ENCODE measurements at places on chromosomes 13 and 19.

- DNase-seq, result no peak
Observed at GRCh38 chr13:97324115-97324514, 102.0 kb downstream of the MBNL2 start.

- DNase-seq, result no peak
Observed at GRCh38 chr13:24097667-24098066, 62.9 kb upstream of the SPATA13 start.

GRCh38 chr13:20359335-20359734, 127.2 kb upstream of the GJB6 start:
- DNase-seq, result peak; percentile 40

- no peak for DNase-seq
Observed at GRCh38 chr13:98538876-98539275, 38.0 kb downstream of the STK24 start.

DNA sequence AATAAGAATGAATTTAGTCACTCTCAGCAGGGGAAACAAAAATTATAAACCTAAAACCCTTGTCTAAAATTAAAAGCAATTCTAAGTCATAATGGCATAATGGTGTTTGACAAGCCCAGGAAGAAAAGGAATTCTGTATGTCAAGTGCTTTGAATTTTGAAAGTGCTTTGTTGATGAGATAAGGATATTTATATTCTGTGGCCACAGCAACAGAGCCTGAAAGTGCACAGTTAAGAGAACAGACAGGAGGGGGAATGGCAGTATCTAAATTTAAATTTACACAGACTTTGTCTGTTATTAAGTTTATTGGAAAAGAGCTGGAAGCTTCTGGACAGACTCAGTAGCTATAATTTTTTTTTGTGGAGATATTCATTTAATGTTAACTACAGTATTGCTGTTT, 69.8 kb downstream of the OLFM4 start:
- DNase-seq, result no peak

- no peak for DNase-seq
Observed at GRCh38 chr13:98476106-98476505, 100.8 kb downstream of the STK24 start.

DNA sequence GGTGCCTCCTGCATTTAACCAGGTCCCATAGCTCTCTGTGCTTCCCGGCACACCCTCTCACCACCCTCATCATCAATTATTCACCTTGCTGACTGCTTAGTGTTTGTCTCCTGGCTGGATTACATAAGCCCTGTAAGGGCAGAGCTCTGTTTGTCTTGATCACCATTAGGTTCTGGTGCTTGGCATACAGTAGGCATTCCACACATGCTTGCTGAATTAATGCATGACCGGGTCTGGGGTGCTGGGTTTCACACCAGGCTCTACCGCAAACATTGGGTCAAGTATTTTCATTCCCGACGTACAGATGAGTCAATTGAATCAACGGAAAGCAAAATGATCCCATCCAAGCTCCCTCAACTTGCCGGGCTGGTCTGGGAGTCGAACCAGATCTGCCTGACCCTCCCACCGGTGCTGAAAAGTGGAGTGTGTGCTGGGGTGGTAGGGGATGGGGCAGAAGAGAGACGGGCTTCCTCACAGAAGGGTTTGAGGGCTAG, 28.5 kb downstream of the VAV1 start:
- DNase-seq, result peak; percentile 77

- DNase-seq, result no peak
Observed at GRCh38 chr13:43487461-43487860, 299.3 kb downstream of the ENOX1 start.

- DNase-seq, result no peak
Observed at GRCh38 chr19:35403116-35403760, 32.4 kb downstream of the GPR42 start.

DNA sequence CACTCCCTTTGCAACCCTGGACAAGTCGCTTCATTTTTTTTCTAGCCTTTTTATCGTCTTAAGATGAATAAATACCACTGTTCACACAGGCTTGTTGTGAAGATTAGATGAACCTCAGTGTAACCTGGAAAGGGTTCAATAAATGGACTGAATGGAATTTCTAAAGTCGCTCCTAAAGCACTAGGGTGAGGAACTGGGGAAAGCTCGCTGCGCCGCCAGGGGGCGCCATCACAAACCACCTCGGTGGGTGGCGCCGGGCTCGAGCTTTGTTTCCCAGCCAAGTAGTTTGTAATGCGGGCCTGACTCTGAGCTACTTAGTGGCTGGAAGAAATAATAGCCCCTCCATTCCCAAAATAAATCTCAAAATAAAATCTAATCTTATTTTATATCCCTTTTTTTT, 2.2 kb upstream of the CEACAM6 start:
- peak; percentile 40 for DNase-seq

GRCh38 chr19:31096062-31096830, 253.0 kb downstream of the TSHZ3 start:
- no peak for DNase-seq

DNA sequence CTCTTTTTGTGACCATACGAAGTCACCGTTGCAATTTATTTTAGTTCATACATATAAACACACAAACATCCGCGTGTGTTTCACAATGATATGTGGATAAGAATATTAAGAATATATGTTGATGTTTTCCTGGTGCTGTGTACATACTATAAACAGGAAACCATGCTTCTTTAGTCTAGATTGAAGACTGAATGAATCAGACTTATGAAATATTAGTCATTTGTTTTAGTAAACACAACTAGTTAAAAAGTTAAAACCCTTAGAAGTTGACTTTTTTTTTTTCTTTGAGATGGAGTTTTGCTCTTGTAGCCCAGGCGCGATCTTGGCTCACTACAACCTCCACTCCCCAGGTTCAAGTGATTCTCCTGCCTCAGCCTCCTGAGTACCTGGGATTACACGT, 257.7 kb downstream of the DACH1 start:
- no peak for DNase-seq

- no peak for DNase-seq
Observed at GRCh38 chr19:7917267-7918061, 2.7 kb upstream of the SNAPC2 start.

DNA sequence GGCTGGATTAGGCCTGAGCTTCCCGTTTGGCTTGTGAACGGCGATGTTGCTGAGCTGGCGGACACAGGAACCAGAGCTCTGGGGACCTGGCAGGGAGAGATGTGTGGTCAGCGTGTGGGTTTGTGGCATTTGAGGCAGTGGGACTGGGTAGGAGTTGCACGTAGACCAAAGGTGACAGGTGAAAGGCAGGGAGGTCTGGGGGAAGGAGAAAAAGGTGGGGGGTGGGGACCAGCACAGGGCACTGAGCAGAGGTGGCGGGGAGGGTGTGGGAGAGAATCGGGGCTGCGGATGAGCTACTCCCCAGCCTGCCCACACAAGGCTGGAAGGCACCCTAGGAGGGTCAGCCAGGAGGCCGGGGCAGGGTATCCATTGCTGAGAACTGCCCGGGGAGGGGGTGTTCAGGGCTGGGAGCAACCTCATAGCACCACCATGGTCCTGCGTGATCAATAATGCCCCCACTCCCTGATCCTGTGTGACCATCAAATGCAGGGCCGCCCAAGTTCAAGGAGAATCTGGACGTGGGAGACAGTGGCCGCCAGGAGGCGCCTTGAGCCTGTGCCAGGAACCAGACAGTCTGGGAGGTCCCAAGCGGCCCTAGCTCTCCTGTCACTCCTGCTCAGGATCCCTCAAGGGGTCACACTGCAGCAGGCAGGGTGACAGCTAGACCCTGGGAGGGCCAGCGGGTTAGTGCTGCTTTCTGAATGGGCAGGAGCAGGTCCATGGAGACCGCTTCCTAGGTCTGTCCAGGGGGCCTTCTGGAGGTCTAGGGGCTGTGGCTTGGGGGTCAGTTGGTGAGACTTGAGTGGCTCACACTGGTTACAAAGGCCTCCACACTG, 12.8 kb upstream of the SELENOW start:
- peak; percentile 51 for DNase-seq

DNA sequence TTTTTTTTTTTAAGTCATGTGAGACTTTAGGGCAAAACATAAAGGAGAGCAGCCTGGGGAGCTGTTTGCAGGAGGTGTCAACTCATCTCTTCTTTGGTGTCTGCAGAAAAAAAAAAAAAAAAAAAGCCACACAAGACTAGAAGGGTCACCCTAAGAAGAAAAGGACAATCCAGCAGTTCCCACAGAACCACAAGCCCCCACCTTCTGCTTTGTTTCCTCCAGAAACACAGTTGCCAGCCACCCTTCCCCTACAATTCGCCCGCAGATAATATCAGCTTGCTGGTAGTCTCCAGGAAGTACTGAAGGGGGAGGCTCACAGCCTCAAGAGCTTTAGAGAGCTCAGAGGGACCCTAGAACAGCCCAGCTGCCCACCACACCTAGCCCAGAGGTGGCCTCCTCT, 22.3 kb upstream of the ZBTB7A start:
- no peak for DNase-seq

DNA sequence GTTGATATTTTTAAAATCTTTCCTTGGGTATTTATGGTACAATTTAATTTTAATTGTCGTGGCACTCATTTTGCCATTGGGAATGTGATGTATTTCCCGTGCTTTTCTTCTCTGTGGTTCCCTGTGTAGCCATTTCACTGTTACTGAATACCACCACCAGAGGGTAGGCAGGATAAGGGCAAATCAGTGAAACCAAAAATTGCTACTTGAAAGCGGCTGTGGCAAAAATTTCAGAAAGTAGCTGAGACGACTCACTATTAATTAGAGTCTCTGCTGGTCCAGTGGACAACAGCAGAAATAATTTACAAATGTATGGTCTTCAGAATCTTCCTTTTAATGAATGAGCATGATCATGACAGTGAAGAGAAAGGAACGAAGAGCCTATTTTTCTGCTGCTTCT, 34.4 kb upstream of the MIR17HG start:
- DNase-seq, result no peak

DNA sequence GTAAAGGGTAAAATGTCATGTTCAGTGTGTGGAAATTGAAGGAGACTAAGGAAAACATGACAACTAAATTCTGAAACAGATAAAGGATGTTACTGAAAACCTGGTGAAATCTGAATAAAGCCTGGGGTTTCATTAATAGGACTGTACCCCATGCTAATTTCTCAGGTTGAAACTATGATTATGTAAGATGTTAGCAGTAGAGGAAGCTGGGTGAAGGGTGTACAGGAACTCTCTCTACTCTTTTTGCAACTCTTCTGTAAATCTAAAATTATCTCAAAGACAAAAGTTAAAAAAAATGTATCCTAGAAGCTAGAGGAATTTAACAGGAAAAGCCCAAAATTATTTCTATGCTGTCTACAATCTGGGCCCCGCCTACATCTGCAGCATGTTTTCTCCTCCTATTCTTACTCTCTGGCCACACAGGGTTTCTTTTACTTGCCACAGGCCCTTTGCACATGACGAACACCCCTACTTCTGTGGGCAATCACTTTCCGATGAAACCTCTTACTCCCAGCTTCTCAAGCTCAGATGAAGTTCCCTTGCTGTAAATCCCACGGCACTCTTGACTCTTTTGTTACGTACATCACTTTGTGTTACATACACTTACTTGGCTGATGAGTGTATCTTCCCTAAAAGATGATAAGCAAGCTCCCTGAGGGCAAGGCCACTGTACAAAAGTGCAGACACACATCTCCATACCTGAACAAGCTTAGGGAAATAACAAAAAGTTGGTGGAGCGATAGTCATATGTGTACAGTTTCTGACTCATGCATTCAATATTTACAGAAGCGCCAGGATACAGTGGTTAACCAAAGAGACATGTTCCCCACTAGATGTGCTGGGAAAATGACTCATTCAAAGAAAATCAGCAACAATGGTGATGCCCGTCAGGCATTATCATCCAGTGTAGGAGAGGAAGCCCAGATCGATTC, 32.6 kb downstream of the RUBCNL start:
- peak; percentile 7 for DNase-seq

- DNase-seq, result no peak
Observed at GRCh38 chr19:39148939-39149529, 23.4 kb downstream of the PAK4 start.

DNA sequence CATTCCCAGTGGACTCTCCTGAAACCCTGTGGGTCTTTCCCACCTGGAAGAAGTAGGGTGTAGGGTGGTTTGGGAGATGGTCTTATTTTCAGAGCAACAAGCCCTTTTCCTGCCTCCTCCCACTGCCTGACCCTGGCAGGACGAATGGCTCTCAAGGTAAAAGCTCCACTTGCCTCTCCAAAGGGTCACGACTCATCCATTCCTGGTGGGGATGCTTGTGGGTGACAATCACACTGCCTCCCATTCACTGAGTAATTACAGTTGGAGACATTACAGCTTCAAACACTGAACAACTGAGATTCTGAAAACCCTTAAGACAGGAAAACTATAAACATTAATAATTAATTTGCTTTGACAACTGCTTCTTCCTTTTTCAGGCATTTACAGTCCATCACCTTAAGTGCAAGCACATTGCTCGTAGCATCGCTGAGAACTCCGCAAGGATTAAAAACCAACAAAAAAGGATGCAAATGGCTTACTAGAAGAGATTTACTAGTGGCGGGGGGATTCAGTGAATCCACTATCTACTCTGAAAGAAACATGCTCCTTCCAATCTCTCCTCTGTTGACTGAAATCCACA, 199.6 kb upstream of the IRS2 start:
- DNase-seq, result no peak

GRCh38 chr13:40137400-40137799, 481.9 kb downstream of the COG6 start:
- DNase-seq, result no peak

- no peak for DNase-seq
Observed at GRCh38 chr19:38203197-38203596, 20.8 kb downstream of the DPF1 start.

- no peak for DNase-seq
Observed at GRCh38 chr13:111245576-111246384, 74.7 kb upstream of the TEX29 start.

DNA sequence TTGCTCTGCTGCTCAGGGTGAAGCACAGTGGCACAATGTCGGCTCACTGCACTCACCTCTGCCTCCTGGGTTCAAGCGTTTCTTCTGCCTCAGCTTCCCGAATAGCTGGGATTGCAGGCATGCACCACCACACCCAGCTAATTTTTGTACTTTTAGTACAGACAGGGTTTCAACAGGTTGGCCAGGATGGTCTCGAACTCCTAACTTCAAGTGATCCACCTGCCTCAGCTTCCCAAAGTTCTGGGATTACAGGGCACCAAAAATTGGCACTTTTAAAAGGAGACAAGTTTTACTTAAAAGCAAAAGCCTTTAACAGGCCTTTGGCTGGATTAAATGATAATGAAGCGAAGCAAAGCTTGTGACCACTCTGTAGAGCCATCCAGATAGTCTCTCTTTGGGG, 12.5 kb upstream of the TSHZ3 start:
- DNase-seq, result no peak

GRCh38 chr19:45251452-45252354, 632 bp downstream of the MARK4 start:
- DNase-seq, result no peak

- DNase-seq, result no peak
Observed at GRCh38 chr19:3274942-3275582, 50.6 kb downstream of the CELF5 start.

DNA sequence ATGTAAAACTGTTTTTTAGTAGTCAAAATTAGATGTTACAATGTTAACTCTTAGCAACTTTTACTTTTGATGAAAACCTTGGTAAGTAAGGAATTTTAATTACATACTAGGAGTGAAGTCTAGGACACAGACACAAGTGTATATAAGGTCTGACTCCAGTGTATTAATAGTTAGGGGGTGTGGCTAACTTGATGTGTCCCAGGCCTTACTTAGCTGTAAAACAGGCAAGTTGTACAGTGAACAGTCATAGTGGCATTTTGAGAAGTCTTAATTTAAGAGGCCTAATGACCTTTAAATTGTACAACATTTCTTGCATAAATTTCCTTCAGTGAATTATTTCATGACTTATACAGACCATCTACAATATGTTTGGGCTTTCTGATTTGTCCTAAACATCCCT, 6.8 kb downstream of the ZNF431 start:
- DNase-seq, result no peak
